Posterior vena cava (tissue), 2 donors: ENCODE measurements at places on chromosomes 3 and 15.
A peak's percentile ranks its signal among the peaks of the same experiment; 100 is the strongest.

DNA sequence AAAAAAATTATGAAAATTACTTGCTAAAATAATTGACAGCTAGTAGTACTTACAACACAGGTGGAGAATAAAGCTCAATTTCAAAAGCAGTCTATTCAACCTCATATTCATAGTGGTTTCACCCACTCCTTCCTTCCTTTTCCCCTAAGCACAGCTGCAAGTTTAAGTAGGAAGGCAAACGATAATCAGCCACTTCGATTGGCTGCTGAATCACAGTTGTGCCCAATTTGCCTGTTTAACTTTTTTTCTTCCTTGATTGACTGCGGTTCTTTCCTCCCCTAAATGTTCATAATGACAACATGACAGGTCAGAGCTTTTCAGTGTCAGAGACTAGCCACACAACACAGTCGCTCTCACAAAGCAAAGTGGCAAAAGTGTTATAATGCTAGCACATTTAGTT lies 468.0 kb upstream of the GBE1 start:
- no peak for DNase-seq

DNA sequence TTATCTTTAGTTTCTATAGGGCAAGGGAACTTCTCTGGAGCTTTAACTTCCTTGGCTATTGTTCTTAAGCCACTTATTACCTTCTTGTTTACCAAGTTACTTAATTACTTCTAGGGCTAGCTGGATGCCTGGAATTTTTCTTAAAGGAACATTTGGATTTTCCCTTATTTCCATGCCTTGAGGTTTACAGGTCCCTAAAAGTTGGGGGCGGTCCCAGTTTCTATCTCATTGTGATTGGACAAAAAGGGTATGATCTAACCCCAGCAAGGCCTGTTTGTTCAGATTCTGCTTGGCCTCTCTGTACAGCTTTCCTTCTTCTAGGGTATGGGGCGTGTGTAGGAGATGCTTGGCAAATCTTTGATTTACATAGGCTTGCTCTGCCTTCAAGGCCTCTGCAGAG lies 17.4 kb downstream of the PDHB start:
- DNase-seq = no peak

- no peak for DNase-seq
Observed at GRCh38 chr3:33004961-33005360, 53.5 kb downstream of the CCR4 start.

- peak; percentile 65 for DNase-seq
Observed at GRCh38 chr15:70518201-70519003, 245.0 kb downstream of the UACA start.

GRCh38 chr3:94996743-94997142 lies 933.9 kb downstream of the NSUN3 start:
- DNase-seq = no peak

- DNase-seq = no peak
Observed at GRCh38 chr3:128994581-128995546, 988 bp upstream of the CFAP92 start.

GRCh38 chr15:66825139-66825538 lies 123.1 kb downstream of the SMAD6 start:
- DNase-seq = no peak

GRCh38 chr15:29753506-29753905 lies 68.8 kb downstream of the TJP1 start:
- DNase-seq = no peak

GRCh38 chr3:184618811-184619210 lies 57.2 kb downstream of the EPHB3 start:
- DNase-seq = peak; percentile 71

DNA sequence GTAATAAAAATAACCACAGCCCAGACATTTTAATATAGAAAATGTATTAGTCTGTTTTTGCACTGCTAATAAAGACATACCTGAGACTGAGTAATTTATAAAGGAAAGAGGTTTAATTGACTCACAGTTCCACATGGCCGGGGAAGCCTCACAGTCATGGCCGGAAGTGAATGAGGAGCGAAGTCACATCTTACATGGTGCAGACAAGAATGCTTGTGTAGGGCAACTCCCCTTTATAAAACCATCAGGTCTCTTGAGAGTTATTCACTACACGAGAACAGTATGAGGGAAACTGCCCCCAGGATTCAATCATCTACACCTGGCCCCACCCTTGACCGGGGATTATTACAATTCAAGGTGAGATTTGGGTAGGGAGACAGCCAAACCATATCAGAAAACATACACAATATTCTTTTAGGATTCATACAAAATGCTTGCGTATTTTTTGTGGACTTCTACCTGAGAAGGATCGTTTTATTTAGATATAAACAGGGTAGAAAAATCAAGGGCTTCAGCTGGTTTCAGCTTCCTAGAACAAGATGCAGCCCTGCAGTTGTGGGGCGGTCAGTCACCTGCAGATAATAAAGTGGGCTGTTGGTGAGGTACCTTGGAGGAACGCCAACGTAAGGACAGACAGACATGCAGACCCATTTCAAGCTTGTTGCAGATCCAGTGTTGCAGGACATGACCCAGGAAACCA lies 101.9 kb downstream of the TNIK start:
- DNase-seq = no peak

- DNase-seq = no peak
Observed at GRCh38 chr3:151315136-151315535, 1.5 kb downstream of the GPR87 start.

- DNase-seq = no peak
Observed at GRCh38 chr3:30793740-30794139, 100.7 kb downstream of the GADL1 start.

- no peak for DNase-seq
Observed at GRCh38 chr15:100988857-100989256, 69.7 kb downstream of the LRRK1 start.

- DNase-seq = no peak
Observed at GRCh38 chr3:190357468-190357867, 30.5 kb upstream of the CLDN16 start.

GRCh38 chr15:49718846-49719245 lies 98.0 kb downstream of the DTWD1 start:
- DNase-seq = no peak

DNA sequence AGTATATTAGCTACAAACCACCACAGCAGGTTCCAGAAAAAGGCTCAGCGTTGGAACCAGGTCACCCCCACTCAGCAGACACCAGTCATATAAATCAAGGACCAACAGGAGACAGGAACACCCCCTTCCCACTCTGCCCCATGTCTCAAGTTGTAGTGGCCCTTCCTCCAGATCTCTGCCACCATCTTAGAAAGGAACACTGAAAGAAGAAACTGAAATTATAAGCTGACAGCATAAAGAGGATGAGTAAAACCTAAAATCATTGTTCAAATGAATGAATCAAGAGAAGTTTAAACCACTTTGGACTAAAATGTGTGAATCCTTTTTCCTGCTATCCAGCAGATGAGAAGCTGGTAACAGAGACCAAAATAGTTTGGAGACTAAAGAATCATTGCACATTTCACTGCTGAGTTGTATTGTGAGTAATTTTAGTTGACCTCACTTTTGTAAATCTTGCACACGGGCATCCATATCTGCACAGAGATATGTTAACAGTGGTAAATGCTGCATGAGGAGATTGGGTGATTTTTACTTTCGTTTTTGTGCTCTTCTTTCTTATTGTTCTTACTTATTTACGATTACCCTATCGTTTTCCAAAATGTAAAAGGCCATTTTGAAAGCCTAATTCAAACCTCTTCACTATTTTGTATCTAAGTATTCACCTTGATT lies 19.8 kb downstream of the CCR3 start:
- DNase-seq = no peak

GRCh38 chr3:63571682-63572081 lies 80.8 kb upstream of the SNTN start:
- DNase-seq = no peak

- DNase-seq = no peak
Observed at GRCh38 chr3:45980819-45981218, 14.8 kb downstream of the FYCO1 start.

GRCh38 chr3:146770301-146770700 lies 165.2 kb upstream of the PLSCR5 start:
- no peak for DNase-seq

DNA sequence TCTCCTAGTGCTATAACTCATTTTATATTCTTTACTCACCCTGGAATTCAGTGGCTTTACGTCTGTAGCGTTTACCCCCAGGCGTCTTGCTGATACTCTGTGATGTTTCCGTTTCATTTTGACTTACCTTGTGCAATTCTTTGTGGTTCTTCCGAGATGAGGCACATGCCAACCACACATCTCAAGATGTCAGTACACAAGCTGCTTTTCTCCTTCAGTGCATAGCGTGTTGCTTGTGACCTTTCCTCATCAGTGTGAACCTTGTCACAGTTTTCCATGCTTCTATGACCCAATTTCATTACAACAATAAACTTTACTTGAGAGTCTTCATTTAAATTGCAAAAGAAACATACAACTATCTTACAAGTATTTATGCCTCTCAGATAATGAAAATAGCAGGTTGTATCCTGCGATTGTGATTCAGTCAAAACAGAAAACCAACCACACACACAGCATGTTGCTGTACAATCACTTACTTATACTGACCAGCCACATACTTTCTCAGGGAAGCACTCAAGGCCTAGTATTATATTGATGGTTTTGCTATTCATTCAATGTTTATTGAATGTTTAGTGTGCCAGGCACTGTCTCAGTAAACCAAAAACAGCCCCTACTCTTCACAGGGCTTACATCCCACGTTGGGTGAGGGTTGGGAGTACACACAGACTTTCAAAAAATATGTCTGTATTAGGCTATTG lies 4.6 kb upstream of the TBL1XR1 start:
- DNase-seq = no peak

- DNase-seq = no peak
Observed at GRCh38 chr3:164460851-164461250, 617.4 kb downstream of the SI start.

- DNase-seq = no peak
Observed at GRCh38 chr15:52624262-52624661, 54.9 kb downstream of the ATOSA start.

GRCh38 chr15:85540085-85540797 lies 159.8 kb downstream of the AKAP13 start:
- DNase-seq = no peak

- peak; percentile 72 for DNase-seq
Observed at GRCh38 chr3:195731356-195731905, 10.7 kb downstream of the MUC20 start.

GRCh38 chr3:54045061-54045815 lies 77.1 kb upstream of the CACNA2D3 start:
- no peak for DNase-seq

DNA sequence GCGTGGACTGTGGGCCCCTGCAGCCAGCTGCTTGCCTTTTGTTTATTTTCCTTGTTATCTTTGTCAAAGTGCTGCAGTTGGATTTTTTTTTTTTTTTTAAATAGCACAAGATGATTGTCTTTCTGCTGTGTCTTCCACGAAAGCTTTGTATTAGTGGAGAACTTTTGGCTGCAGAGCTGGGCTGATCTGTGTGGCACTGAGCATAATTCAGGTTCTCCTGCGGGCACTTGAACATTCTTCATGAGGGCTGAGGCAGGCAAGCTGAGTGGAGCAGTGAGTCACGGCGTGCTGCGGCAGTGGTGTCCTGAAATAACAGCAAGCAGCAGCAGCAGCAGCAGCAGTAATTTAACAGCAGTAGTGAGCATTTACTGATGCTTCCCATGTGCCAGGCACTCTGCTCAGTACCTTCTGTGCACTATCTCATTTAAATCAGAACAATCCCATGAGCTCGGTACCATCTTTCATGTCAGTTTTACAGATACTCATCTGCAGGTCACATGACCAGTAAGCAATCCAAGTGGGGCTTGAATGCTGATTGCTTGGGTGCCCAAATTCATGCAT lies 45.8 kb downstream of the MITF start:
- DNase-seq = peak; percentile 89

GRCh38 chr3:104360038-104360437 lies 1006.7 kb upstream of the ALCAM start:
- DNase-seq = no peak

GRCh38 chr15:38053205-38053604 lies 118.8 kb downstream of the TMCO5A start:
- no peak for DNase-seq

DNA sequence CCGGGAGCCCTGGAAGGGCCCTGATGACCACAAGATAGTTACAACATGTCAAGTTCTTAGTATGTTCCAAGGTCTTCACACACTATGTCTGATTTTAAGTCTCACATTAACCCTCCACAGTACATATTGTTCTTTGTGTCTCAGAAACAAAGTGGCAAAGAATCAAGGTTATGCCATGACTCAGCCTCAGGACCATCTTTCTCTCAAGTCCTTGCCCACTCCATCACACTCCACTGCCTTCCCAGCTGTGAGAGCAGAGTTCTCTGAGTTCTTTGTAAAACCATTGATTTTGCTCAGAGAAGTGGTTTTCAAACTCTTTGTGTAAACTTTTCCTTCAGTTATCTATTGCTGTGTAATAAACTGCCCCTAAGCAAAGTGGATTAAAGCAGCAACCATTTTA lies 67.9 kb upstream of the C3orf80 start:
- no peak for DNase-seq

DNA sequence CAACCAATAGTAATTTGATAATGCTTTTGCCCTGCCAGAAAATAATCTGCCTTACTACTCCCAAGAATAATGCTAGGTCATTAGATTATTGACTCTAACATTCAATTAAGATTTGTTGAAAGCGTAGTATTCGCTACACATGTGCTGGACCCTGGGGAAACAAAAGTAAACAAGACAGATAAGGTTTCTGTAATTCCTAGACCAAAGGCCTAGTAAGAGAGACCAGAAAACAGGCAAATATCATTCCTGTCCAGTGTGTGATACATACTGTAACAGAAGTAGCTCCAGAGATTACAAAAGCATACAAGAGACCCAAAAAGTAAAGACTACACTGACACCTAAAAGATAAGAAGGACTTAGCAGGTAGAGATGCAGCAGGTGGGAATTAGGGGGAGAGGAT lies 60.8 kb downstream of the PLOD2 start:
- DNase-seq = no peak

DNA sequence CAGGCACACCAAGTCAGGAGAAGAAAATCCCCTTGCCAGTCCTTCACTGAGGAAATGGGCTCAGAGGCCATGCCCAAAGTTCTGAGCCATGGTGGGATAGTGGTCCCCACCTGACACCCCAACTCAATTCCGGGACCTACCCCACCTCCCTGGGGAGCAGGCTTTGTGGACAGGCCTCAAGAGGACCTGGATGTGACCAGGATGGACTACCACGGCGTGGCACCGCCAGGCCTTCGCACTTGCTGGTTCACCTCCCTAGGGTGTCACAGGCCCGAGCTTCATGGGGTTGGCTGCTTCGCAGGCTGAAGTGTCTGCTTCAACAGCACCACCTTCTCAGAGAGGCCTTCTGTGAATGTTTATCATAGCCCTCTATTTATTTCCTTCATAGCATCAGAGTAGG lies 31.7 kb downstream of the POC1A start:
- no peak for DNase-seq

- no peak for DNase-seq
Observed at GRCh38 chr3:38163117-38163840, 2.1 kb upstream of the OXSR1 start.

GRCh38 chr3:12471241-12471640 lies 13.0 kb upstream of the TSEN2 start:
- no peak for DNase-seq

GRCh38 chr15:53473435-53473834 lies 286.0 kb downstream of the WDR72 start:
- DNase-seq = no peak
